ENCODE measurements at places on chromosomes 16 and 17.

DNA sequence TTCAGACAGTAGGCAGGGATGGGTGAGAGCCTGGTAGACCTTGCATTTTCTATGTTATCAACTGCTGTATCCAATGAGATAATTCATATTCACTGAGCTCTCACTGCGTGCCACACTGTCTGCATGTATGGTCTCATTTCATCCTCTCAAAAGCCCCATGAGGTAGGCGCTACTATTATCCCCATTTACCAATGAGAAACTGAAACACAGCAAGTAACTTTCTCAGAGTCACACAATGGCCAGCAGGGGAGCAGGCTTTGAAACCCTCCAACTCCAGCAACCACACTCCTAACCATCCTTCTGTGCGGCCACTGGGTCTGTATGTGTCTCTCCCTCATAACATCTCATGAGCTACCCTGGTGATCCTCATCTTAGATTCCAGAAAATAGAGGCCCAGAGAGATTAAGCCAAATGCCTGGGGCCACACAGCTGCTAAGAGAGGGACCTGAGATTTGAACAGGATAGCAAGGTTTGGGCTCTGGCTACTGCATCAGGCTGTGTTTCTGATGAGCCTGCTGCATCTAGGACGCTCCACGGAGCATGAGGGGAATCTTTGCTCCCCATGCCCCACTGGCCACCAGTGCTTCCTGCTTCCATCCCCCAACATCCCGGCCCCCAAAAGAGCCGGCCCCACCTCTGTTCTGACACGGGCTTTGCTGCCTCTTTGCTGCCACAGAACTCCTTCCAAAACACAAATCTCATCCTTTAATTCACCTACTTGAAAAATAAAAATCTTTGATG, 3.2 kb downstream of the CCR7 start:
- DNase-seq, result no peak

DNA sequence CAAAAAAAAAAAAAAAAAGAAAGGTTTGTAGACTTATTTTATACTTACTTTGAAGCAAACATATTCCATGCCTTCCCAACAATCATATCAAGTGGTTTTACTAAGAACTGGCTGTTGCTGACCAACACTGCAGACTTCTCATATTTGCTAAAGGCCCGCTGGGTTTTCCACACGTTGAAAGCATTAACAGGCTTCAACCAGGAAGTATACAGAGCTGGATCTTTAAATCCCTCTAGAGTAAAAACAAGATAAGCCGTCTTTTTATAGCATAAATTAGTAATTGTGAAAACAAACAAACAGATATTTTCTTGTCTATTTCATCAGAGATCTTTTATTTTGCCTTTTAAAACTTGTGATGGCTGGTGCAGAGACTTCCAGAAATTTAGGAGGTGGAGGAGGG, 29.1 kb downstream of the TUBD1 start:
- no peak for DNase-seq

GRCh38 chr17:3400055-3400454, 1.8 kb upstream of the OR1E1 start:
- no peak for DNase-seq

DNA sequence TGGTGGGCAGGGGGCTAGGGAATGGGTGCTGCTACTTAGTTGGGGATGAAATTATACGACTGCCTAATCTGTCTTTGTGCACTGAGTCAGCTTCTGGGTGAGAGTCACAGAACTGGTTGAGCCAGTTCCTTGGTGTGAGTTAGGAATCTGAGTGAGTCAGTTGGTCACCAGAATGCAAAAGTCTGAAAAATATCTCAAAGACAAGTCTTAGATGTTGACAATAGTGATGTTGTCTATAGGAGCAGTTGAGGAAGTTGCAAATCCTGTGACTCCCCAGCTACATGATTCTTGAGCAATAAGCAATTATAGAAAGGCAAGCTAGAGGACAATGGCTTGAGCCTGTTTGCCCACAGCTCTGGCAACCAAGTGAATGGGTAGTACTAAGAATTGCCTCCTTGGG, 399.2 kb downstream of the CNTNAP4 start:
- DNase-seq, result no peak

- no peak for DNase-seq
These were observed 114.7 kb downstream of the C16orf78 start for GRCh38 chr16:49488336-49488735.

- no peak for DNase-seq
These were observed 13.6 kb upstream of the CCL8 start for GRCh38 chr17:34305606-34306005.

GRCh38 chr17:29103341-29103740, 60.4 kb downstream of the PIPOX start:
- no peak for DNase-seq

DNA sequence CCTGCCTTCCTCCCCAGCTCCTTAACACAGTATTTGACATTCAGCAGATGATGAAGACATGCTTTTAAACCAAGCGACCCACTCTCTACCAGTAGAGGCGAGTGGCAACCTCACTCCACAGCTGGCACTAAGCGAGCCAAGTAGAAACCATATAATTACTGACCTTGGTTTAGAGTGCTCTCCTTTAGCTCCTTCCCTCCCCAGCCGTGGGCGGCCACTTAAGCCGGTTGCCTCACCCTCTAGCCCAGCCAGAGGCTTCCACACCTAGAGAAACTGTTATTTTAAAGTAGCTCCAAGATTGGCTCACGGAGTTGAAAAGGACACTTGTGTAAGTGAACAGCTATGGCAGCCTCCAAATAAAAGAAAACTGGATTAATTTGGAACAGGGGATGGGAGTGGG, 109.1 kb upstream of the CRHR1 start:
- no peak for DNase-seq

- DNase-seq, result no peak
These were observed 90.7 kb upstream of the GSE1 start for GRCh38 chr16:85522308-85522841.

- no peak for DNase-seq
These were observed 6.0 kb upstream of the EZH1 start for GRCh38 chr17:42750739-42751344.
